Activated effector memory CD4-positive, alpha-beta T cell treated with Interleukin-2 at 50 U/mL for 16 hours (primary cell): ENCODE measurements at places on chromosomes 7 and 10.

DNA sequence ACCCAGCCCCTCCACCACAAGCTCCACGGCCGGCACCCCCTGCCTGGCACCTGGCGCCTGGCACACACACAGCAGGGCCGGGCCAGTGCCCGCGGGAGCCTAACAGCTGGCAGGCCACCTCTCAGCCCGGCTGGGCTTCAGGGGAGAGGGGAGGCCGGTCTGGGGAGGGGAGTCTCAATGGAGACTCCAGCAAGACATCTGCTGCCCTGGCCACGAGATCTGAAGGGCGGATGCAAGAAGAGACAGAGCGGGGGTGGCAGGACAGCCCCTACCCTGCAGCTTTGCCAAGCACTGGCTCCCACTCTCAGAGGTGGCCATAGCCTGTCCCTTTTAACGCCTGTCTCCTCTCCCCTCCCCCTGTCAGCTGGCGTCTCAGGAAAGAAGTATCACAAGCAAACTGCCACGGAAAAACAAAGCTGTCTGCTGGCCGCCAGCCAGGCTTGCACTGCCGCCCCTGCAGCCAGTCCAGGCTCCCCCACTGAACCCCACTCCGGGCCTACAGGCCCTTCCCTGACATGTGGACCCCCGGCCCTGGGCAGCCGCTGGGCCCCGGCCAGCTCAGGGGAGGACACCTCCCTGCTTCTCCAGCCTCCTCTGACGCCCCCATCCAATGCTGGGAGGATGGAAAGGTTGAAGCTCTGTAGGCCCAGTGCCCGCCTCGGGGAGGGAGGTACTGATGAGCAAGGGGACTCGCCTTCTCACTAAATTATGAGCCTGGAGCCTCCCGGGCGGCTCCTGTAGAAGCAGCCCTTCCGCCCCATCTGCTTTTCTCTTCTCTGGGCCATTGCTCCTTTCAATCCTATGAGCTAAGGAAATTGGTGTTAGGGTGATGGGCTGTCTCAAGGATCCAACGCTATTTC is 178.4 kb downstream of the ARHGAP12 start:
- DNase-seq = no peak

- no peak for DNase-seq
Measured at GRCh38 chr10:103646304-103646703, 152.8 kb downstream of the NEURL1 start.

- no peak for DNase-seq
Measured at GRCh38 chr7:23471106-23471859, 992 bp upstream of the IGF2BP3 start.

DNA sequence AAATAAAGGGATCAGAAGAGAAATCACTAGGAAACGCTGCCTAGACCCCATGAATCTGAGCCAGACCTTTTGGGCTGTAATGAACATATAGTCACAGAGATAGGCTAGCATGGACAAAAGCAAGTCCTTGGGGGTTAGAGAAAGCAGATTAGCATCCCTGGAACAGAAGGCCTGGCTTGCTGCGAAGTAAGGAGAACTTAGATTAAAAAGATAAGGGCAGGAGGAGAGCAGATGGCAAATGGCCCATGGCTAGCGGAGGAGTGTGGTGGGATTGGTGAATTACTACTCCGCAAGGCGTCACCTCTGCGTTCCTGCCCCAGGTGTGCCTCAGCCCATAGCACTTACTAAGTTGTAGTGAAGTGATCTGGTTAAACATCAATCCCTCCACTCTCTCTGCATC is 92.3 kb upstream of the ZNF438 start:
- DNase-seq = no peak

GRCh38 chr10:113894581-113894980 is 40.1 kb downstream of the NHLRC2 start:
- no peak for DNase-seq

DNA sequence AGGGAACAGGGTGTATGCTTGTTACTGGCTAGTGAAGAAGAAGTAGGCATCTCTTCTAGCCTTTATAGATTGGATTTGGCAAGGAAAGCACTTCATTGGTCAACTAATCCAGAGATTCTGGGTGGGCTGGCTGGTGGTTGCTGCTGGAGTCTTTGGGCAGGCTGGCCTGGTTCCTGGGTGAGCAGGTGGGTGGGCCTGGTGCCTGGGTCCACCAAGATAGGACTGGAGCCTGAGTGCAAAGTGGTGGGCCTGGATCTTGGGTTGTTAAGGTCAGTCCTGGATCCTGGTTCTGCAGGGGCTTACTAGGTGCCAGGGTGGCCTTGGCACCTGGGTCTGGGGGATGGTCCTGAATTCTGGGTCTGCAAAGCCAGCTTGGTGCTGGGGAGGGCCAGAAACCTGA is 482.4 kb upstream of the GHITM start:
- DNase-seq = no peak

- no peak for DNase-seq
Measured at GRCh38 chr7:1619152-1620079, 49.6 kb upstream of the PSMG3 start.

- DNase-seq = no peak
Measured at GRCh38 chr7:24812305-24812945, 55.2 kb upstream of the GSDME start.

GRCh38 chr7:155093596-155093995 is 23.5 kb downstream of the HTR5A start:
- no peak for DNase-seq

GRCh38 chr10:109062371-109062770 is 860.9 kb downstream of the XPNPEP1 start:
- no peak for DNase-seq

- DNase-seq = no peak
Measured at GRCh38 chr10:36393801-36394200, 731.6 kb upstream of the ANKRD30A start.

DNA sequence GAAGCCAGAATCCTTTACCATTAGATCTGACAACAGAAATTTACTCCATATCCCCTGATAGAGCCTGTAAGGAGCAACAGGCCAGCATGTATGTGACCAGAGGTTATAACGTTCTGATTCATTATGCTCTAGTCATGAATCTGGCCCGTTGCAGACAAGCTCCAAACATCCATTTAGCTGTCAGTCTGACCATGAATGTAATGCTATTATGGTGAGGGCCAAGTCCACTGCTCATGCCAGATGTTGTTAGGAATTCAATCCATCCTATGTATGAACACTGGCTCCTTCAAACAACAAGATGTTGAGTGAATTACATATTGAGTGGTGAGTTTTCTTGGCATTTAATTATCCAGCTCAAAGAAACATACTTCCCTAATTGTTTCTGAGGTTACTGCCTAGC is 610.1 kb upstream of the ANKRD30A start:
- DNase-seq = no peak

DNA sequence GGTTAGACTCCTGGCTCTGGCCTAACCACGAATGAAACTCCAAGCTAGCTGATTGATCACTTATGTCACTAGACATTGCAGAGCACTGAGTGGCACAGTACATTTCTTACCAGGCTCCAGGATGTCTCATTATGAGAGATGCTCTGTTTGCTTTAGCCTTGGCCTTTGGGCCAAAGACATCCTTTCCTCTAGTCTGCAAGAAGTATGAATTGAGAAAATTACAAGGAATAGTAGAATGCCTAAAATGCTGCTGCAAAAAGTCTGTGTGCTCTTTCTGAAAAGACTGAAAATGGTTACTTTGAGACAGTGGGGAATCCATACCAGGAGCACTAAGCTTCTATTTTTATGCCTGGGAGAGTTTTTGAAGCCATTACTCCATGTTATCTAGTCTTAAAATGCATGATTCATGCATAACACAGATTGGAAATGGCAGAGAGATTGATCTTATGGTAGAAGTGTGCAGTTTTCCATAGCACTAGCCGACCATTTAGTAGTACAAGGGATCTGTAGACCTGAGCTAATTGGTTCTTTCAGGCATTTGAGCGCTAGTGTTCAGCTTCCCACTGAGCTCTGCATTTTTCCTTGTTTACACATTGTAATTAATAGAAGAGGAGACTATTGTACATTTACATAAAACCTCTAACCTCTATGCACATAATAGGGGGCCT is 303.8 kb downstream of the PRKG1 start:
- no peak for DNase-seq

DNA sequence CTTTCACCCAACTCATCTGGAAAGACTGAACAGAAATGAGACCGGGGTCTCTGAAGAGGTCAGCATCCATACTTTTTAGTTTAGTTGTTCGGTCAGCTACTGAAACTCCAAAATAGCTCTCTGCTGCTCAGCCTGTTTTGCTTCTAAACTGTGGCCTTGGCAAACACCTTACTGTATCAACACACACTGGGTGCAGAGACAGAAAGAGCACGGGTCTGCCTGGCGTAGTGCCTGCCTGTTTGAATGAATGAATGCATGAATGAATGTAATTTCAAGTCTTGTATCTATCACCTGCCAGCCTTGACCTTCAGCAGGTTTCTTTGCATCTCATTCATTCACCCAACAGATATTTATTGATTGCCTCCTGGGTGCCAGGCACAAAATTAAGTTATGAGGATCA is 98.4 kb downstream of the PLPP4 start:
- no peak for DNase-seq

- no peak for DNase-seq
Measured at GRCh38 chr10:22086730-22087401, 83.3 kb upstream of the DNAJC1 start.

- no peak for DNase-seq
Measured at GRCh38 chr7:156651474-156651873, 10.9 kb downstream of the RNF32 start.

GRCh38 chr10:47256751-47257336 is 43.2 kb upstream of the GDF10 start:
- no peak for DNase-seq

DNA sequence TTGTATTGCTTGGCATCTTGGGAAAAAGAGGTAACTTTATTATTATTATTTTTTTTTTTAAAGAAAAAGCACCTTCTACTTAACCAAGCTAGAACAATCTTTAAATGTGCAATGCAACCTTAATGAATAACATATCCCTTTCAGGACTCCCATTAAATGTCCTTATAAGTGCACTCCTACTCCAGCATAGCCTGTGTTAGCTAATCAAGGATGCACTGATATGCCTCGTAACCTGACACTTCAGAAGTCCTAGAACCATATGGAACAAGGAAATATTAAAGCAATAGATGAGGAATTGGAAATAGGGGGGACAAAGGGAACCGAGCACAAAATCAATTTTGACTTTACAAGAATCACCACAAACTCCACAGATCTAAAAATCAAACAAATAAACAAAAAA is 522.4 kb downstream of the PARD3 start:
- DNase-seq = no peak

- peak; percentile 72 for DNase-seq
Measured at GRCh38 chr7:101085162-101085964, at the start of gene TRIM56. TRIM56 (plus strand) TSS chr7:101085481; CDS start chr7:101087313, 1,832 bp downstream.

DNA sequence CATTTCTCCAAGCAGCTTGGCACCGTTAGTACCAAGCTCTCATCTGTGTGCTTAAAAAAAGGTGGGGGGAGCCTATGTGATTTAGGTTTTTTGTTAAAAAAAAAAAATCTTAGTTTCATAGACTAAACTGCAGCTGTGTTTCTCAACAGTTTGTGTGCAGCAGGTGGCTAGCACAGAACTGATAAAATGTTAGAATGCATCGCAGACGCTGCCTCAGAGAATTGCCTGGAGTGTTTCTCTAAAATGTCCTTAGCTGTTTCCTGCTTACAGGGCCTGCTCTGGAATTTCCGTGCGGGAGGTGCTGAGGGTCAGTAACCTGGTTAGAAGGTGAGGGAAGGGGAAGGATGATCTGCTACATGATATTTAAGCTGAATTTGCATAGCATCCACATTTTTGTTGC is 268.9 kb downstream of the PLXDC2 start:
- no peak for DNase-seq

DNA sequence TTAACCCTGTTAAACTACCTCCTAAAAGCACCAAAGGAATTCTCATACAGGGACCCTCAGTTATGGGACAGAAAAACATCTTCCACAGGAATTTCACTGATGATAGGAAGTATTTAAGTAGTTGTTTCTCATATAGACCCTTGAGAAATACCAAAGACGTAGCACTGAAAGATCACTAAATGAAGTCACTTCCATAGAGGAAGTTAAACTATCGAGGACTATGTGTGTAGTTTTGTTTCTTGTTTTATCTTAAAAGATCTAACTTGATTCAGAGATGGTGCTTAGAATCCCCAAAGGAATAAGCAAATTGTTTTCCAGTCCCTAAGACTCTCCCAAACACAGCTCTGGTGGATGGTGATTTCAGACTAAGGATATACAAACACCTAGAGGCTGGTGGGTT is 94.8 kb upstream of the AFAP1L2 start:
- no peak for DNase-seq

DNA sequence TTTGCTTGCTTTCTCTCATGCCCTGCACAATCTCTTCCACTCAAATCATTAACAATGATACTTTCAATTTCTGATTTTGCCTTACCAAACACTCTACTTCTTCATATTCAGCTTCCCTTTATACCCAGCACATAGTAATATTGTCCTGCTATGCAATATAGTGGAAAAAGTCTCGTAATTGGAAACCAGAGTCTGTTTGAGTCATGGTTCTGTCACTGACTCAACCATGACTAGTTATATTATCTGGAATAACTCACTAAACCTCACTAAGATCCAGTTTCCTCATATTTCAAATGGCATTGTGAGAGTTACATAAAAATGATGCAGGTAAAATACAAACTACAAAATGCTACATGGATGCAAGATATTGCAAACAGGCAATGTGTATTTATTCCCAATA is 98.5 kb upstream of the LRRTM3 start:
- DNase-seq = no peak

GRCh38 chr10:48683868-48684267 is 805 bp upstream of the WDFY4 start:
- DNase-seq = no peak

DNA sequence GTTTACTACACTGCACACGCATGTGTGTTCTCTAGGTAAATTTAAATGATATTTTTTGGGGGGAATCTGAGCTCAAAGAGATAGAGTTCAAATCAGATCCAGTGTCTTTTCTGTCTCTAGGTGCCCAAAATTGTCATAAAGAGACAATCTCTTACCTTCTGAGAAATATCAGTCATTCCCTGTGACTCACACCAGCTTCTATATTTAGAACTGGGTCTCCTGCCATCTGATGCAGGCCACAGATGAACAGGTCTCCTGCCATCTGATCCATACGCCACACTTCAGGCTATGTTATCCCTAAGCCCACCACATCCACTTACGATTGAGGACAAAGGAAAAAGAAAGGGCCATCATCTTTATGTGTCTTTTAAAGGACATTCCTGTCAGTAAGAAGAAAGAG is 136.3 kb upstream of the LAMB4 start:
- DNase-seq = no peak

- DNase-seq = no peak
Measured at GRCh38 chr7:146865696-146866095, 749.1 kb downstream of the CNTNAP2 start.

GRCh38 chr7:30285067-30285535 is 704 bp downstream of the ZNRF2 start:
- peak; percentile 22 for DNase-seq

DNA sequence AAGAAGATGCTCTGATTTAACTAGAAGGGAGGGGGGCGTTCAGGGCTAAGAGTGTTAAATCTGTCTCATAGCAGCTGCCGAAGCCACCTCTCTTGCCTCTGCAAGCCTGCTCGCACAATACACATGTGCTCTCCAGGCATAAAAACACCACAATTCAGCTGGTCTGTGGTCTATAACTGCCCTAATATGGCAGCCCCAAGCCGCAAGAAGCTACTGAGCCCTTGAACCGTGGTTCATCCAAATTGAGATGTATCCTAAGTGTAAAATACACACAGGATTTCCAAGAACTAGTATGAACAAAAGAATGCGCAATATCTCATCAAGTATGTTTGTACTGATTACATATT is 70.8 kb upstream of the FGFR2 start:
- DNase-seq = no peak

- no peak for DNase-seq
Measured at GRCh38 chr10:126425489-126426065, 37.3 kb upstream of the ADAM12 start.
